ENCODE measurements at places on chromosomes 3 and 15.
A peak's percentile ranks its signal among the peaks of the same experiment; 100 is the strongest.

DNA sequence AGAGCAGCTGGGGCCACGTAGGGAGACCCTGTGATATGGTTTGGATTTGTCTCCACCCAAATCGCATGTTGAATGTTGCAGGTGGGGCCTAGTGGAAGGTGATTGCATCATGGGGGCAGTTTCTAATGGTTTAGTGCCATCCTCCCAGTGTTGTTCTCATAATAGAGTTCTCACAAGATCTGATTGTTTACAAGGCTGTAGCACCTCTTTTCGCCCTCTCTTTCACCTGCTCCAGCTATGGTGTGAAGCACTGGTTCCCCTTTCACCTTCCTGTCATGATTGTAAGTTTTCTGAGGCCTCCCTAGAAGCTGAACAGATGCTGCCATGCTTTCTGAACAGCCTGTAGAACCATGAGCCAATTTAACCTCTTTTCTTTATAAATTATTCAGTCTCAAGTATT, 198.9 kb upstream of the CBLB start:
- DNase-seq: no peak

GRCh38 chr15:38294126-38294525, 41.5 kb downstream of the SPRED1 start:
- no peak for DNase-seq

- DNase-seq: no peak
Observed at GRCh38 chr3:43865887-43866528, 175.3 kb downstream of the ABHD5 start.

DNA sequence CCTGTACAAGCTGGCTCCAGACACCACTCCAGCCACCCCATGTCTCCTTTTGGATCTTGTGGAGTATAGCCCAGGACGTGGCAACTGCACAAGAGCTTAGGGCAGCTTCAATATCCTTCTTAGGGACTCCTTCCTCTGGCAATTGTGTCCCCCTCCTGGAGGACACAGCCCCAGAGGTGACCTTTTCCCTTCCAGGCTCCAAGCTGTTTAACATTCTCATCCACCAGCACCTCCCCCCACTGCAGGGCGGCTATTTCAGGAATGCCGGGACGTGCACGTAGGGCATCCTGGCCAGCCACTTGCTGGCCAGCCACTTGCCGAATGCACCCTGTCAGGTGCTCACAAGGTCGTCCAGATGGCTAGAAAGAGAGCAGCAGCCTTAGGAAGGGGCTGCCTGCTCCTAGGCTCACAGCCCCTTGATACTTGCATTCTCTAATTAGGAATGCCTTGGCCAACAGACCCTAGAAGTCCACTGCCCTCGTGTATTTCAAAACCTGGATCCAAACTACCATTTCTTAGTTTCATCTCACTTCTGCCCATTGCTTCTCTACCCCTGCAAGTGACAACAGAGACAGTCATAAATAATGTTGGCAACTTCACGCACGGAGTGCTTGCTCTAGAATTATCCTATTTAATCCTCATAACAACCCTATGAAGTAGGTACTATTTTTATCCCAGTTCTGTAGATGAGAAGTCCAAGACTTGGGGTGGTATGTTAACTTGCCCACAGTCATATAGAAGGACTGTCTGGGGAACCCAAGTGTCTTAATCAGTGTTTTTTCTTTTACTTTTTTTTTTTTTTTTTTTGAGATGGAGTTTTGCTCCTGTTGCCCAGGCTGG, 24.5 kb upstream of the IDH2 start:
- no peak for DNase-seq

DNA sequence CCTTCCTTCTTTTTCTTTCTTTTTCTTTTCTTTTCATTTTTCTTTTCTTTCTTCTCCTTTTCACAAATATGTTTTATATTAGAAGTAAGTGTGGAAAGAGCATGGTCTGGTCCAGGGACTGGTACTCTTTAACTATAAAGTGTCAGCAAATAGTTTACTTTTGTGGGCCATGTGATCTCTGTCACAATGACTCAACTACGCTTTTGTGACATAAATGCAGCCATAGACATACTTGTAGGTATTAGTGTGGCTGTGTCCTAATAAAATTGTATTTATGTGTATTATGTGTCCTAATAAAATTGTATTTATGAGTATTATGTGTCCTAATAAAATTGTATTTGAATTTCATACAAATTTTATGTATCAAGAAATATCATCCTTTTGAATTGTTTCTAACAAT, 749.1 kb upstream of the ARPP21 start:
- DNase-seq: no peak

DNA sequence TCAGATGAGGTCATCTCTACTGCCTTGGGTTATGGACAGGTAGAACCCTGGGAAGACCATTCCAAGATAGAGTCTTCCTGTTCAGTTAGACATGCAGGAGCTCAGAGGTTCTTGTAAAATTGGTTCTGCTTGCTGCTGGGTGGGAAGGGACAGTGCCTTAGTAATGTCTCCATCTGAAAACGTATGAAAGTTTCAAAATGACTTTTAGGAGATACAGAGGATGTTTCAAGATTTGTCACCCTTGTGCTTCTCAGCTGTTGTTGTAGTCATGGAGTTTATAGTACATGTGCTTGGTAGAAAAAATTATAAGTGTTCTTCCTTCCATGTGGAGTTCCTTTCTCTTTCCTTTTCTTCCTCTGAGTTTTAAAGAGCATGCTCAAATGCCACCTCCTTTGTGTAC, 885.2 kb upstream of the CFAP20DC start:
- no peak for DNase-seq

DNA sequence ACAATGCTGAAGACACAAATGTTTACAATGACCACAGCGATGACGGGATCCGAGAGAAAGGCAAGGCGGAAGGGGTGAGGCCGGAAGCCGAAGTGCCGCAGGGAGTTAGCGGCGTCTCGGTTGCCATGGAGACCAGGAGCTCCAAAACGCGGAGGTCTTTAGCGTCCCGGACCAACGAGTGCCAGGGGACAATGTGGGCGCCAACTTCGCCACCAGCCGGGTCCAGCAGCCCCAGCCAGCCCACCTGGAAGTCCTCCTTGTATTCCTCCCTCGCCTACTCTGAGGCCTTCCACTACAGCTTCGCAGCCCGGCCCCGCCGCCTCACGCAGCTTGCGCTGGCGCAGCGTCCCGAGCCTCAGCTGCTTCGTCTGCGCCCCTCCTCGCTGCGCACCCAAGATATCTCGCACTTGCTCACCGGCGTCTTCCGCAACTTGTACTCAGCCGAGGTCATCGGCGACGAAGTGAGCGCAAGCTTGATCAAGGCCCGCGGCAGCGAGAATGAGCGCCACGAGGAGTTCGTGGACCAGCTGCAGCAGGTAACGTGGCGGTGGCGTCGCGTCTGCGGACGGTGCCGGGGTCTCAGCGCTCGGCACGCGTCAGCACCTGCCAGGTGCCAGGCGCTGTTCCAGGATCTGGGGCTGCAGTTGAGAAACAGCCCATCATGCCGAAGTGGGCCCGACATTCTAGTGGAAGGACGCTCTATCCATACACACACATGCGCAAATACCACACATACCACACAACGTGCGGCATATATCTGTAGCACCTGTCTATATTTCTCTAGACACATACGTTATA, at the start of gene DLEC1:
Gene DLEC1, plus strand, starts transcription at position 108 of the 798 bp plus-strand sequence. Its CDS starts 18 bp downstream, at position 126.
- peak; percentile 79 for DNase-seq
